Midbrain (tissue), 1 donor: ENCODE measurements at places on chromosomes 4 and X.

- no peak for DNase-seq
Observed at GRCh38 chr4:8033829-8034528, 94.3 kb upstream of the AFAP1 start.

- DNase-seq, result no peak
Observed at GRCh38 chr4:82852751-82853285, 38.1 kb downstream of the SEC31A start.

- no peak for DNase-seq
Observed at GRCh38 chrX:155070663-155070974, 317 bp downstream of the CMC4 start.

- DNase-seq, result no peak
Observed at GRCh38 chrX:117838581-117839331, 277.9 kb downstream of the KLHL13 start.

- DNase-seq, result no peak
Observed at GRCh38 chrX:15358533-15358932, 23.2 kb upstream of the PIGA start.

GRCh38 chr4:52368895-52369294 is 290.2 kb downstream of the USP46 start:
- no peak for DNase-seq

DNA sequence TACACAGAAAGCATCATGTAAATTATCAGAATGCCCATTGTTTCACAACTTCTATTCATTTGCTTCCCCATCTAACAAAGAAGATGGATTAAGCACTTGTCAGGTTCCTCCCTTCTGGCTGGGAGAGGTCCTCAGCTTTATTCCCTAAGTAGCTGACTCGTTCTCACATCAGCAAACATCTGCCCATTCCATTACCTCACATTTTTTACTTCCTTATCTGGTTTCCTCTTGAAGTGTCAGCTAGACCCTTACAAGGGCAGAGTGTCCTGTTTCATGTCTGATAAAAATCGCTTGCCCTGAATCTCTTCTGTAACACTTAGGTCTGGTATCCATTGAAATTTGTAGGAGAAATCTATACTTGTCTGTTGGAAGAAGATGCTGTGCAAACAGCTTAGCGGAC is 34.7 kb downstream of the TMPRSS11A start:
- no peak for DNase-seq

- no peak for DNase-seq
Observed at GRCh38 chr4:24770032-24770584, 25.3 kb upstream of the SOD3 start.

- DNase-seq, result no peak
Observed at GRCh38 chr4:37549041-37549440, 137.1 kb downstream of the RELL1 start.

DNA sequence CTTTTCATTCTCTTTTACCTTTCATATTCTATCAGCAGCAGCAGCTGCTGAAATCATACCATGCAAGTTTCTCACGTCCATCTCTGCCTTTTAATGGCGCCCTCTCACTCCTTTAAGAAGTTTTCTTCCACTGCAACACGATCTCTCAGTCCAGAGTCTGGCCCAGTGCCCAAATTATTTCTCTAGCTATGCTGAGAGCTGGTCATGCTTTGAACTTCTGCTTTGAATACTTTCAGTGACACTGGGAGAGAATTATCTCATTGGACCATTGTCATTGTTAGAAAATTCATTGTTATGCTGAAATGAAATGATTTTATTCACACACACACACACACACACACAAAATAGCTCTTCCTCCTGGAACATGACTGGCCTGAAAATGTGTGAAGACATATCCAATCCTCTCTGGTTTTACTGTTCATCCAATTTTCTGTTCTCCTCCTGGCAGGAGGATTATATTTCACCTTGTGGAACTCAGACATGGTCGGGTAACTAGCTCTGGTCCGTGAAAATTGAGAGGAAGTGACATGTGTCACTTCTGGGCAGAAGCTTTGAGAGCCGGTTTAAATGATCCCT is 1.3 kb upstream of the PDHA1 start:
- DNase-seq, result peak; percentile 10

- DNase-seq, result no peak
Observed at GRCh38 chr4:158195297-158195696, 15.0 kb upstream of the TMEM144 start.

- DNase-seq, result no peak
Observed at GRCh38 chrX:42220083-42220482, 296.7 kb upstream of the CASK start.

DNA sequence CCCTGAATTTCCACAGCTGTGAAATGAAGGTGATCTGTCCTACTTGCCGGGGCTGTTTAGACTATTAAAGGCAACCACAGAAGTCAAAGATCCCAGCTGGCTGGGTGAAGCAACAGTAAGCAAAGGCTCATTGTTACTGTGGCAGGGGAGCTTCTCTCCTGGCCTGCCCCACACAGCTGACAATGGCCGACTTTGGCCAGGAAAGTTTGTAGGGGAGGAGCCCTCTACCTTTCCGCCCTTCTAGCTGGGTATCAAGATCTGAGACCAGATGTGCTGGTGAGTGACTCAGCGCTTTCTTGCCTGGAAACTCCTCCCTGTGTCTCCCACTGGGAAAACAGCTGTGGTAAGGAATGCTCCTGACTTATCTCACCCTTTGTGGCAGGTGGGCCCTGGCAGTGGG is 21.1 kb downstream of the RASSF6 start:
- DNase-seq, result no peak

- DNase-seq, result no peak
Observed at GRCh38 chrX:139206914-139207313, 323.6 kb upstream of the F9 start.

DNA sequence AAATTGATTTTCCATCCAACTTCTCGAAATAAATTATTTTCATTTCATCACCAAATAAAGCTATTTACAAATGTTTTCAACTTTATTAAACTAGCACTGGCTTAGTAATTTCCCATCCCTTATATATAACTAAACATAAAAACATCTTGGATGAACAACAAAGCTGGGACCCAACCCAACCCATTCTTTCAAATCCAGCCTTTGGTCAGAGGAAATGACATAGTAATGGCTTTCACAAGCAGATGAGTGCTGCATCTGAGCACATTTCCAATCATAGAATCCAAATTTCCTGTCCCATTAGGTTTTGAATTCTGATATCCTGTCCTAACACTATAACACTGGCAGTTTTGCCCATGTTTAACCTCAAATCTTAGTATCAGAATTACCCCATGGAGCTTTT is 7.9 kb upstream of the EMCN start:
- DNase-seq, result no peak

GRCh38 chr4:99723612-99724011 is 66.0 kb upstream of the C4orf54 start:
- peak; percentile 28 for DNase-seq

- DNase-seq, result no peak
Observed at GRCh38 chrX:111262086-111262485, 8.2 kb downstream of the CAPN6 start.

DNA sequence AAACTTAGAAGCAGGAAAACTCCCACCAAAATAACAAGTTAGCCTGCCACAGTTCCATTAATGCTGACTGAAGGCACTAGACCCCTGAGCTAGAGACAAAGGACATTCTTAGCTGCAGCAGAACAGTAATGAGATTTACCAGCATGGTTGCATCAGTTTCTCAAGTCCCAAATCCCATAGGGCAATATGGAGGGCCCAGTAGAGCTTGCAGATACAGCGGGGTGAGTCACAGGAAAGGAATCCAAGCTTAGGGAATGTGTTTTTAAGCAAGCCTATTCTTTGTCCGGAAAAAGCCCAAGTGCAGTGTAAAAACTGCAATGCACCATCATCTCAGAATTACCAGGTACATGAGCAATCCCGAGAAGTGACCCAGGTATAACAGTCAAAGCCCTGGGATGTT is 51.3 kb upstream of the EXOC1L start:
- no peak for DNase-seq

DNA sequence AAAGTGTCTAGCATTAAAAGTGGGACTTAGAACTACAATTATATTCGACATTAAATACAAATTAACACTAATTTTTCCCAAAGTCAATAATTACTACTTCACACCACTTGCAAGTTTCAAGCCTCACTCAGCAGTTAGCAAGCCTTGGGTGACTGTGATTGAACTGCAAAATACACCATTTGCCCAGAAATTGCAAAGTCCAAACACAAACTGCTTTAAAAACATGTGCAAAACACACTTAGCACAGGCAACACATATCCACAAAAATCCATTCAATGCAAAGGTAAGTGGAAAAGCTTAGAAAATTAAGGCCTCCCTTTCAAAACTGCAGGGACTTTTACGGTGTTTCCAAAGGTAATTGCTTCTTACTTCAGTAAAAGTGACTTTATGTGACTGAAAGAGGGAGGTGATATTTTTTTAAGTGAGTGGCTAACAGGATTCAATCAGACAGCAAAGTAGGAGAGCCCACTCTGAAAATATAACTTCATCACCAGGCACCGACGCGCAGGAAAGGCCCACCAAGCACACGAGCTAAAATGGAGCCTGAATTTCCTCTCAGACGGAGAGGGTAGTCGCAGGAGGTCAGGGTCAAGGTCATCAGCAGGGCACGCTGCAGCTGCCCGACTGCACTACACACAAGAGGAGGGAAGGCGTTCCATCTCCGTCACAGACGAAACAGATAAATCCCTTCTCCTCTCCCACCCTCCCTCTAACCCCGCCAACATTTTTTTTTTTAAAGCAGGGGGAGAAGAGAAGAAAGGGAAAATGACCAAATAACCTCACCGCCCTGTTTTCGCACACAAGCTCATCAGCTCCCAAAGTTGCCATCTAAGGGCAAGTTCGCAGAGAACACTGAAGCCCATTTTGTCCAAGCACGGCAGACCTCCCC is 3.1 kb downstream of the ZNF827 start:
- DNase-seq, result peak; percentile 71

GRCh38 chr4:88738180-88738579 is 40.6 kb upstream of the NAP1L5 start:
- DNase-seq, result no peak

GRCh38 chr4:15891312-15891711 is 47.2 kb downstream of the FGFBP1 start:
- DNase-seq, result no peak

- no peak for DNase-seq
Observed at GRCh38 chr4:168708108-168708507, 211.3 kb downstream of the PALLD start.

DNA sequence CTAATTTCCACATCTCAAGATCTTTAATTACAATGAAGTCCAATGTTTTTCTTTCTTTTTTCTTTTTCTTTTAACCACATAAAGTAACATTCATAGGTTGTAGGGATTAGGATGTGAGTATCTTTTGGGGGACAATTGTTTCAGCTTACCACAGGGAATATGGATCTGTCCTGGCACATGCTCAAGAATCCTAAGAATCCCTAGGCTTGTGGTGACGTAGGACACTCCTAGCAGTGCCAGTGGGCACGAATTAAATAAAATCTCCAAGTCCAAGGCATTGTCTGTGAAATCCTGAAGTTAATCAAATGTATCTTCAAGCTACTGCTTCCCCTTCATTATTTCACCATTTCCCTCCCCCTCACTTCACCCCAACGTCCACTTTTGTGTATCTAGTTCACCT is 2.6 kb upstream of the LAS1L start:
- DNase-seq, result no peak

- DNase-seq, result no peak
Observed at GRCh38 chrX:38268011-38268410, 47.3 kb upstream of the SRPX start.

GRCh38 chr4:106451091-106451490 is 82.5 kb upstream of the GIMD1 start:
- no peak for DNase-seq

- DNase-seq, result no peak
Observed at GRCh38 chr4:68750555-68750954, 65.2 kb upstream of the UGT2B10 start.

DNA sequence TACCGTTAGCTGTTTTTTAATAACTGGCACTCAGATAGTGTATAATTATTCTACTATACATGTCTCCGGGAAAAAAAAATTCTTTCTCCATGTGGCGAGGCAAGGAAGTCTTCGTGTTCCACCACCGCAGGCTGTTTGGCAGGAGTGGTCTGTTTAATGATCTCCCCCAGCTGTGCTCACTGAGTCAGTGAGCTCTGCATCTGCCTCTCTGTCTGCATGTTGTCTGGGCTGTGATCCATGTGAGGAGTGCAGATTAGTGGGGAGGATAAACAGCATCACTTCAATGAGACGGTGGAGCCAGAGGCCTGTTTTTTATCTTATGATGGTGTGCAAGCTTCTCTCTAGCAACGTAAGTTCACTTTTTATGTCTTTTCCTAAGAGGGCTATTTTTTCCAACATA is 69.8 kb downstream of the RPS3A start:
- peak; percentile 67 for DNase-seq

DNA sequence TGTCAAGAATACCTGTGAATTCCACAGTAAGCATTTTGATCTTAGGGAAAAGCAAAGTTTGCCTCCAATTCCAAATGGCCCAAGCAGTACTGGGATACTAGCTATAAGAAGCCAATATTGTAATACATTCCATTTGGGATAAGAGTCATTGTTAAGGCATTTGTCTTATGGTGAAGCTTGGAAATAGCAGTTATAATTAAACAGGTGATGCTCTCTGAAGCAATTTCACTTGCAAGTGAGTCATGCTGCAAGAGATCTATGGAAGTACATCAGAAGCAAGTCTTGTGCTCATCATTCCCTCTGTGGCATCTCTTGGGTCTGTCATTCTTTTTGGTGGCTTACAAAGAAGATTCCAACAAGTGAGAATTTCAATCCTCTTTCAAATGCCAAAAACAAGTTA is 386.4 kb upstream of the RPS6KA3 start:
- DNase-seq, result no peak

DNA sequence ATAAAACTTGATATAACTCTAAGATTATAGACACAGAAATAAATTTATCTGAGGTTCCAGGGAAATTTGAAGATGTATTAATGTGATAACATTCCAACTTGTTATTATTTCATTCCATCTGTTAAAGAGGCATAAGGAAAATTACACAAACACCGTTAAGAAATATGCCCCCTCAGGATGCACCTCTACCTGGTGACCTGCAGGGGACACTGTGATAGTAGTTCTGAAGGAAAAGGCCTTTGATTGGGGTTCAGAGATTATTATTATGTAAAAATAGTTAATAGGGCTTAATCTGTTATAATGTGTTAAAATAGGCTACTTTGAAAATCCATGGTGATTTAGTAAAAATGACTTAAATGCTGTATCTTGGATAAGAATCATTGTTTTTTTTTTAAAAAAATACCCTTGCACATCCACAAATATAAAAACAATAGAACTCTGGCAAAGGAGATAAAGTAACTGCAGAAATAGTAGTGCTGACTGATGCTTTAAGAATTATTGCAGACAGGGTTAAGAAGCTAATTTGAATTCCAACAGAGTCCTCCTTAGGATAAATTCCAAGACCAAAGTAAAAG is 6.1 kb upstream of the ABRAXAS1 start:
- no peak for DNase-seq

GRCh38 chr4:143431526-143432257 is 81.8 kb upstream of the SMARCA5 start:
- DNase-seq, result no peak

DNA sequence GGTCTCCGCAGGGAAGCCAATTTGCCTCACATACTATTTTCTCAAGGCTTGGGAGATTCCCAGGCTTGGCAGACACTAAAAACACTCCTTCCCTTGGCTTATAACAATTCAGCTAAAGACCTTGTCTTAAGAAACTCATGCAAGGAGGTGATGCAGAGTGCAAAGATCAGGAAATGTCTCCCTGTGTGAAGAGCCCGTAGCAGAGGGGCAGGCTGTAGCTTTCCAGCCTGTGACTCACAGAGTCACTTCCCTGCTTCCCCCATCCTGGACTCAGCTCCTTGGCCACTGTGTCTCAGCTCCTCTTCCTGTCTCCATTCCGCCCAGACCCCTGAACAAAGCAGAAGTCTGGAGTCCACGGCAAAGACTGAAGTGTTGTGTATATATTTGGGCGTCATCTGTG is 56.1 kb downstream of the KDR start:
- no peak for DNase-seq
